Activated CD4-positive, CD25-positive, alpha-beta regulatory T cell treated with anti-CD3 and anti-CD28 coated beads, Interleukin-2, amount 50 U/mL, for 72 hours (primary cell): ENCODE measurements at places on chromosomes 7 and 10.

DNA sequence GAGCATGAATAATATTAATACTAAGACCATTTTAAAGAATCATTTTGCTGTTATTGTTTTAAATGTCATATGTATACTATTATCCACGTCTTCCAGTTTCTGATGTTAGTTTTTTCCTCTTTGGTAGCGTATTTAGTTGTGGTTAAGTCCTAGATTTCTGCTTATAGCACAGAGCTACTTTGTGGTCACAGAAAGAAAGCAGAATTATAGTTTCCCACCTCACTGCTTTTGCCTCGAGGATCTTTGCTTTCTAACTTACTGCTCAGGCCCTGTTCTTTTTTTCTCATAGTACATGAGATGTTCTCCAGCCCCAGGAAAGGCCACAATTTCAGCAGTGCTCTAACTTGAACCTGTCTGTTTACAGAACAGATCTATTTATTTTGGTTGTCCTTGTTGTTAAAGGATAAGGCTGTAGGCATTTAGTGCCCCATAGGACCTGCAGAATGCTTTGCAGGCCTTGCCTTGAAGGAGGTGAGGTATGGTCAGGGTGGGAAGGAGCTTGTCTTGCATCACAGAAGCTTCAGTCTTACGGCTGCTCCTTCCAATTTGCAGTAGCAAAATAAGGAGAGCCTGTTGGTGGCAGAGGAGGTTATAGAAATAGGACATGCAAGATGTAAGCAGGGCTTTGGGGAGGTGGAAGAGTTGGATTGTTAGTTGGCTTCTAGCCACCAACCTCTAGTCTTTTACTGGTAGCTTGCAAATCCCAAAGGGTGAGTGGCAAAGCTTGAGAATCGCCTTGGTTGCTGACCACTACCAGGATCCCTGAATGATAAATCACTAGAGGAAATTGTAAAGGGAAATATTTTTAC lies 129.1 kb downstream of the LRRC4 start:
- DNase-seq, result no peak

- no peak for DNase-seq
Measured at GRCh38 chr7:8739837-8740236, 306.4 kb downstream of the NXPH1 start.

GRCh38 chr7:17236603-17237002 lies 61.8 kb upstream of the AHR start:
- DNase-seq, result no peak

DNA sequence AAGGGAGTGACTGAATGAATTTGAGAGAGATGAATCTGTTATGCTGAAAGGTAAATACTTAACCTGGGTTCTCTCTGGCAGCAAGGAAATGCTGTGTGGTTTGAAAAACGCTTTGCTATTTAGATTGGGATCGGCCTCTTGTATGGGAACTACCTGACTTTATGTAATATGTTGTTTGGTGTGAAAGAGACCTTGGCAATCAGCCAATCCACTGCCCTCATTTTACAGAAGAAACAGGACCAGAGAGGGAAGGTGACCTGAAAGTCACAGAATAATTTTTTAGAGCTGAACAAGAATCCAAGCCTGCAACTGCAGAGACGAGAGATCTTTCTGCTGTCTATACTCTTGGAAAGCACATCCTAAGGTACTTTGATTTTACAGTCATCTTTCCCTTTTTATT lies 1.0 kb downstream of the BUD31 start:
- DNase-seq, result no peak

GRCh38 chr10:16816830-16817124 lies 447 bp downstream of the RSU1 start:
- DNase-seq, result no peak

DNA sequence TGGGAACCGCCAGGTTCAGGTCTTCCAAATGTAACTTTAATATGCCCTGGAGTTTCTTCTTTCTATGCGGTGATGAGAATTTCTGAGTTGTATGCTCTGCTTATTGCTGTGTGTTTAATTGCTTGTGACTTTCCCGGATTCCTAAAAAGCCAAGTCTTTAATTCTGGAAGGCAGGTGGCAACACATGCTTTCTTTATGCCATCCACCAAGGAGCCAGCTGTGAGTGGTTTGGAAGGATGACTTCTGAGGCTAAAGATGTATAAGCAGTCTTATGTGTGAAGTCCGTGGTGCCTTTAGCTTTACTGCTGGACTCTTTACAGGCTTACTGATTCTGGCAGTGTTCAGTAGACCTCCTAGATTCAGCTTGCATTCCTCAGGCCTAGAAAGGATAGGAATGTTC lies 3.1 kb downstream of the SDK1 start:
- no peak for DNase-seq

GRCh38 chr7:27593226-27593625 lies 69.5 kb downstream of the HIBADH start:
- no peak for DNase-seq
